Fibroblast of skin of right quadriceps (primary cell): ENCODE measurements at places on chromosomes 3 and 15.

DNA sequence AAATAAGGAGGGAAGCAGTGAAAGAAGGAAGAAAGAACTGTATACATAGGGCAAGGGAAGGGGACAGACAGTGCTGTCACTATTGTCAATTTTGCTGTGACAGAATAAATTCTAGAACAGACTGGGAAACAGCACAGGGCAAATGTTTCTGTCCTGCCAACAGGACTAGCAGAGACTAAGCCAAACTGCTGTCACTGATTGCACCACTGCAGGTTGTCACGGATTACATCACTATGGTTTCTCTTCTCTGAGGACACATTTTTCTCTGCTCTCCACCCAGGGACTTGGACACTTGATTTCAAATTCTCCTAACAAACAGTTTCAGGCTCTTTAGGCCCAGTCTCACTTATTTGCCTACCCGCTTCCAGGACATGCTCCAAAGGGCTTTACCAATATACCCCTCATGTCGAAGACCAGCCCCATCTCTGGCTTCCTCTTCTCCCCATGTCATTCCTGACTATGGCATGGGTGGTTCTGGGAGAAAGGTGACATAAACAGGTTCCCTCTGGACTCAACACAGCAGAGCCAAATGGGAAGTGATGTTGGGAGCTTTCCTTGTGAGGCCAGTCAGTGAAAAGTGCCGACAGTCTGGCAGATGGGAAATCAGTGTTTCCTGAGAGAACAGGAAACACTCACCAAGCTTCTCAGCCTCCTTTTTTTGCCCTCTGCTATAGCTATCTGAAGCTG lies 70.2 kb upstream of the ST3GAL6 start:
- no peak for DNase-seq

GRCh38 chr3:174859756-174860155 lies 622 bp downstream of the NAALADL2 start:
- no peak for DNase-seq

- peak; percentile 41 for DNase-seq
These were observed 185.0 kb downstream of the RBMS3 start for GRCh38 chr3:29465836-29466235.

DNA sequence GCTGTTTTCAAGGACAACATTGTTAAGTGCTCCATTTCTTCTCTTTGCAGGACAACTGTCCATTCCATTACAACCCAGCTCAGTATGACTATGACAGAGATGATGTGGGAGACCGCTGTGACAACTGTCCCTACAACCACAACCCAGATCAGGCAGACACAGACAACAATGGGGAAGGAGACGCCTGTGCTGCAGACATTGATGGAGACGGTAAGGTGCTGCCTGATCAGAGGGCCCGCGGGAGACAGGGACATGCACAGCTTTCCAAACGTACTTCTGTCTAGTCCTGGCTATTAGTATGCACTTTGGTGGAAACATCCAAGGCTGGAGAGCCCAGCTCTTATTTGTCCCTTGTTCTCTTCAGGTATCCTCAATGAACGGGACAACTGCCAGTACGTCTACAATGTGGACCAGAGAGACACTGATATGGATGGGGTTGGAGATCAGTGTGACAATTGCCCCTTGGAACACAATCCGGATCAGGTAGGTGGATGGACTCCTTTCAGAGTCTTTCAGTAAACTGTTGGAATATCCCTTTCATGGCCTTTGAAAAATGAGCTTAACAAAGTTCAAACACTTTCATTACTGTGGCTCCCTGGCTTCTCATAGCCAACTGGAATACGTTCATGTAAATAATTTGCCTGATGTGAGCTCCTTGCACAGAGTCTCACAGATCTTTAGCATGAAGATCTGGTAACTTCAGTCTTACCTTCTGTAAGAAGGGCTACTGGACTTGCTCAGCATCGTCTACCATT lies 10.4 kb downstream of the THBS1 start:
- DNase-seq: peak; percentile 48

GRCh38 chr3:133851266-133851906 lies 44.3 kb downstream of the RAB6B start:
- DNase-seq: no peak

DNA sequence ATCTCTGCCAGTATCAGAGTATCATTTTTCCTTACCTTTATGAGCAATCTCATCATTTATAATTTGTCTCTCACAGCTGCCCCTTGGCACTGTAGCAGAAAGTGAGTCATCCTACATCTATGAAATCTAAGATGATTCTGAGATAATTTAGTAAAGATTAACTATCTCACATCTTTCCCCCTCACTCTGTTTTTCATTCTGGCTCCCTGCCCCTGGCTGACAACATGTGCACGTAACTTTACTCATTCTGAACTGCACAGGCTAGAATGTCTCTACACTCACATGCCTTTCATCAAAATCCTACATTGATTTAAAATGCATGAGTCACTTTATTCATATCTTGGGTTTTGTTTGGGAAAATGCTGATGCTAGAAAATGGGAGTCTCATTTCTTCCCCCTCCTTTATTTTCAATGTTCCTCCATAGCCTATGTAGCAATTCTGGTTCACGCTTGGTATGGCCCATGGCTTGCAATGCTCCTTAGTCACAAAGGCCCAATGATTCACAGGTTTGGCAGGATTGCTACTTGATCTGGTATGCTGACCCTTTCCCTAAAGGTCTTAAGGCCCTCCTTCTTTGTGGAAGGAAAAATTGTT lies 838.5 kb downstream of the TUSC7 start:
- DNase-seq: peak; percentile 95

DNA sequence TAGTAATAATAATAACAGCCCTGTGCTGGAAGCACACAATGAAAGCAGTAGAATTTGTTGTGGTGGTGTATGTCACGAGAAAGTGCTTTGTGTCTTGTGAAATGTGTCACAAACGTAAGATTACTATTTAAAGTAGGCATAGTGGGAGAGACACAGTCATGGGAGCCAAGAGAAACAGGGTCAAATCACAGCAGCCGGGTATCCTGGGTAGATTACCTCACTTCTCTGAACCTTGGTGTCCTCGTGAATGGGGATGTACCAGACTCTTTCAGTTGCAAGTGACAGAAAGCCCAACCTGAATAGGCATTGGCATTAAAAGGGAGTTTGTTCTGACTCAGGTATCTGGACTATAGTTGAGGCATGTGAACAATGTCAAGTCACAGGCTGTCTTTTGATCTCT lies 29.1 kb upstream of the SRGAP3 start:
- no peak for DNase-seq

DNA sequence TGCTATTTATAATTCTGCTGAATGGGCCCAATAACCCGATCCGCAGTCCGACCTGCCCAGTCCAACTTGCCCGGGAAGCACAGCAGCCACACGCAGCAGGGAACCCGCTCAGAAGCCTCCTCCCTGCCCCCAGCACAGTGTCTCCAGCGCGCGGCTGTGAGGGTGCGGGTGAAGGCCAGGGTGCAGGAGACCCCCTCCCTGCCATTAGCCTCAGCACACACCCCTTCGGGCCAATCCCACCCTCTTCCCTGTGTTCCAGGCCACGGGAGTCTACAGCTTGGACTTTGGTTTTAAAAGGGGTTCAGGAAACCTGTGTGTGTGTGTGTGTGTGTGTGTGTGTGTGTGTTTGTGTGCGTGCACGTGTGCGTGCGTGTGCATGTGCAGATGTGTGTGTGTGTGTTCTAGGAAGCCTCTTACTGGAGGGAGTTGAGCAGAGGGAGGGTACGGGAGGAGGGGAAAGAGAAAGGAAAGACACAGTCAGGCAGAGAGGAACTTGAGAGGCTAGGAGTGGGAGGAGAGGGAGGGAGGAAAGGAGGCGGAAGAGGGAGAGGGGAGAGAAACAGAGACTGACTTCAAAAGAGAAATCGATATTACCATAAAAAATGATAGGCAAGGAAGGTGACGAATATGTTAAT lies 34.2 kb downstream of the ATP2B2 start:
- DNase-seq: peak; percentile 11

- DNase-seq: no peak
These were observed 749 bp downstream of the RSRC1 start for GRCh38 chr3:158110658-158111018.

GRCh38 chr3:176978441-176978840 lies 218.8 kb downstream of the TBL1XR1 start:
- peak; percentile 18 for DNase-seq

GRCh38 chr15:66565741-66566144 lies at the start of gene LCTL:
LCTL (minus strand) TSS chr15:66565998; CDS start chr15:66565365, 633 bp downstream.
- peak; percentile 86 for DNase-seq

DNA sequence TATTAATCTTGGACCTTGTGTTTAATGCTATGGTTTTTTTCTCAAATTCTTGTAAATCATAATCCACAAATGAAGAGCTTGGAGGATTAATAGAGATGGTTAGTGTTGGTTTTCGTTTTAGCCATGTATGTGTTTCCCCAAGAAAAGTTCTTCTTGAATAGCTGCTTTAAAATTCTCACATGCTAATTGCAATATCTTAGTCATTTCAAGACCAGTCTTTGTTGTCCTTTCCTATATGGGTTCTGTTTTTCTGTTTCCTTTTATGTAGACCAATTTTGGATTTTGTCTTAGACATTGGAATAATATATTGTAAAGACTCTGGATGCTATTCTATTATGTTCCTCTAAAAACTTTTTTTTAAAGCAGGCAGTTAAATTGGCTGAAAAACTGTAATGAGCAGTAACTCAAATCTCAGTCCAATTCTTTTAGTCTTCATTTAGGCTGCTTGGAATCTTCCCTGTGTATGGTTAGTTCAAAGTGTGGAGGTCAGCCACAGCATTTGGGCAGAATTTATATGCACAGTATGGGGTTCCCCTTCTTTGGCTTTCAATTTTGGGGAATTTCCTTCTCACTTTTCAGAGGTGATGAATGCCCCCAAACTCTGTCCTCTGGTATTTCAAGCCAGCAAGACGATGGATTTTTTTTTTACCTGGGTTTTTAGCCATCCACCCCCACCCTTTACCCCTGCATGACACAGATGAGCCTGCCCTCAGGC lies 39.1 kb upstream of the DNAJC13 start:
- no peak for DNase-seq

DNA sequence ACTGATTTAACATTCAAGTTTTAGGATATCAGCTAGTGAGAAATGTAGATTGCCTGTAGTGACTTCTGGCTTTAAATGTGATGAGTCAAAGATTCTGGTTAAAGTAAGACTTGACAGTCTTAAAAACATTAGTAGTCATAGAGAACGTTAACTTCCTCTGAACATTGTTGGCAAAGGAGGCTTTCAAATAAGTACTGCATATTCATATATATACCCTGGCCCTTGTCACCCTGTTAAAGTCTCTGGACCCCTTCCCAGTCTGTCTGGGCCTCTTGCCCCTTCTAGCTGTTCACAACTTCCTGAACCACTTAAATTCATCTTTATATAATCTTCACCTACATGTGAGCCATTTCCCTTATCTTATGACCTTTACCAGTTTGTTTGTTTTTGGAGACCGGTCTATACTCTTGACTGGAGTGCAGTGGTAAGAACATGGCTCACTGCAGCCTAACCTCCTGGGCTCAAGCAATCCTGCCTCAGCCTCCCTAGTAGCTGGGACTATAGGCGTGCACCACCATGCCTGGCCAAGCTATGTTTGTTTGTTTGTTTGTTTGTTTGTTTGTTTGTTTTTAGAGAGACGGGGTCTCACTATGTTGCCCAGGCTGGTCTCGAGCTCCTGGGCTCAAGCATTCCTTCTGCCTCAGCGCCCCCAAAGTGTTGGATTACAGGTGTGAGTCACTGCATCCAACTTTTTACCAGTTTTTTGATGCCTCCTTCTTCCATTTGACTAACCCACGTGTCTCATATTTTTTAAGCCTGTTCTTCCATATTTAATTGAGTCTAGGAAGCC lies 64.4 kb upstream of the CRTC3 start:
- peak; percentile 42 for DNase-seq

DNA sequence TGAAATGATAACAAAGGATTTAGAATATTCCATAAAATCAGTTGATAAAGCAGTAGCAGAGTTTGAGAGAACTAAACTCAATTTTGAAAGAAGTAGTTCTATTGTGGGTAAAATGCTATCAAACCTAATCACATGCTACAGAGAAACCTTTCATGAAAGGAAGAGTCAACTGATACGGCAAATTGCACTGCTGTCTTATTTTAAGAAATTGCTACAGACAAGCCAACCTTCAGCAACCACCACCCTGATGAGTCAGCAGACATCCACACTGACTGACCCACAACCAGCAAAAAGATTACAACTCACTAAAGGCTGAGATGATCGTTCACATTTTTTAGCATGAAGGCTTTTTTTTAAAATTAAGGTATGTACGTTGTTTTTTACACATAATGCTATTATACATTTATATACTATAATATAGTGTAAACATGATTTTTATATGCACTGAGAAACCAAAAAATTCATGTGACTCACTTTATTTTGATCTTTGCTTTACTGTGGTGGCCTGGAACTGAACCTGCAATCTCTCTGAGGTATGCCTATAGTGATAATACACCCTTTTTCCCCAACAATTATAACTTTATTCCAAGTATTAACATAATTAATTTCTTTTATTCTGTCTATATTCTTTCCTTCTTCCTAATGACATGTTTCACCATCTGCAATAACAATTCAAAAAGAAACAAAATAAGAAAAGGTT lies 109.9 kb downstream of the TBC1D5 start:
- peak; percentile 66 for DNase-seq

GRCh38 chr15:77393471-77393840 lies 26.4 kb downstream of the PEAK1 start:
- peak; percentile 21 for DNase-seq

- no peak for DNase-seq
These were observed 534.1 kb upstream of the KCNMB2 start for GRCh38 chr3:178002113-178002512.

- DNase-seq: peak; percentile 47
These were observed 32.2 kb downstream of the GPR176 start for GRCh38 chr15:39887832-39888231.

DNA sequence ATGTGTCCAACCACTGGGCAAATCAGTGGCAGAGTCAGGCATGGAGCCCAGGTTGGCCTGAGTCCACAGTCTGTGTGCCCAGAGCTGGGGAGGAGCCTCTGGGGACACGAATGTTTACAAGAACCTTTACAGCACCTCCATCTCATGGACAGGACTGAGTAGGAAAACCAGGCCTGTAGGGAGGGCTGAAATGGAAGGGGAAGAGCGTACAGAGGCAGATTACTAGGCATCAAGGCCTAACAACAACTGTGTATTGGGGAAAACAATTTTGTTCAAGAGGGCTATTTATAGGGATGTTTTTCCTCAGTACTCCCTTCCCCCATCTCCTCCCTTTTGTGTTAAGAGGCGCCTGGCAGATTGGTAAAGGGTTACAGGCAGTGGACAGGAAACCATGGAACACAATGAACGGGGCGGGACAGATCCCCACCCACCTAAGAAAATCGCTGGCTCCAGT lies 15.1 kb upstream of the ARHGAP31 start:
- no peak for DNase-seq

DNA sequence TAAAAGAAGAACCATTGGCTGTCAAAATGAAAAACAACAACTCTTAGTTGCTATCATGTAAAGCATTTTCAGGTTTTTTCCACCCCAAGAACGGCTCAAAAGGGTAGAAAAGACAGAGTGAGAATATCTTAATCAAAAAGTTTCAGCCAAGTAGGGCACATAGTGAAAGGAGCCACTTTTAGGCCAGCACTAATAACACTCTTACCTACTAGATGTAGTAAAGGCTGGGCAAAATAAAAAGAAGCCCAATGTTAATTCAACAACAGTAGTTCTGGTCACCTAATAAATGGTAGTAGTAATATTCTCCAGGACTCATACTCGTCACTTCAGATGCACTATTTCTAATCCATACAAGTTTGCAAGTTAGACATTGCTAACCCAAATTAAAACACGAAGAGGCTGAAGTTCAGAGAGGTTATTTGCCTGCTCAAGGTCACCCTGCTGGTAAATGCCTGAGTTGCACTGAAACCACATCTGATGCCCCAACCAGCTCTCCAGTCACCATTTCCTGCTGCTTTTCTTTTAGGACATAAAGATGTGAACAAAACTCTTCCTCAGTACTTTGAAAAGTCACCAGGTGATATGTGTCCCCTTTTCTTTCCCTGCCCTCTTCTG lies 7.5 kb downstream of the GOLIM4 start:
- no peak for DNase-seq
